ENCODE measurements at places on chromosomes 5 and 9.

DNA sequence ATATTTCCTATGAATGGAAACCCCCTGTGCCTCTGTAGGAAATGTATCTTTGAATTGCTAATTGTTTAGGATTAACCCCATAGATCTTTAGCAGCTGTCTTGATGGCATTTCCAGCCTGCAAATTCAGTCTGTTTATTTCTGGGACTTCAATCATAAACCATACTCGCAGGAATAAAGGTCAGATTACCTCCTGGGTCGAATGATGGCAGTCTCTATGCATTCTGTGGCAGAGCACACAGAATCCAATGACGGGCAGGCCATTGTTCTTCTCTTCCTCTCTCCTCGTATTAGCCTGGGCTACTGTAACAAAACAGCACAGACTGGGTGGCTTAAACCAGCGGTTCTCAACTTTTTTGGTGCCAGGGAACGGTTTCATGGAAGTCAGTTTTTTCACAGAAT, 199.9 kb downstream of the PCSK5 start:
- no peak for DNase-seq

- no peak for DNase-seq
These were observed 137.5 kb downstream of the CPLANE1 start for GRCh38 chr5:37111426-37112382.

- DNase-seq: no peak
These were observed 21.5 kb upstream of the MRNIP start for GRCh38 chr5:179880066-179880650.

DNA sequence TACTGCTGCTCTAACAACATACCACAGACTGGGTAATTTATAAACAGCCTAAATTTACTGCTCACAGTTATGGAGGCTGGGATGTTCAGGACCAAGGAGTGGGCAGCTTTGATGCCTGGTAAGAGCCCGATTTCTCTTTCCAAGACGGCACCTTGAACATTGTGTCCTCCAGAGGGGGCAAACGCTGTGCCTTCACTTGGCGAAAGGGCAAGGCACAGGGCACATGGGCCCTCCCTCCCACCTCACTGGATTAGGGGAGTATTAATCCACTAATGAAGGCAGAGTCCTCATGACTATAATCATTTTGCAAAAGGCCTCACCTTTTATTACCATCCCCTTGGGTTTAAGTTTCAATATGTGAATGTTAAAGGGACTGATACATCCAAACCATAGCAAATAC, 397.7 kb downstream of the TMEM38B start:
- DNase-seq: no peak

DNA sequence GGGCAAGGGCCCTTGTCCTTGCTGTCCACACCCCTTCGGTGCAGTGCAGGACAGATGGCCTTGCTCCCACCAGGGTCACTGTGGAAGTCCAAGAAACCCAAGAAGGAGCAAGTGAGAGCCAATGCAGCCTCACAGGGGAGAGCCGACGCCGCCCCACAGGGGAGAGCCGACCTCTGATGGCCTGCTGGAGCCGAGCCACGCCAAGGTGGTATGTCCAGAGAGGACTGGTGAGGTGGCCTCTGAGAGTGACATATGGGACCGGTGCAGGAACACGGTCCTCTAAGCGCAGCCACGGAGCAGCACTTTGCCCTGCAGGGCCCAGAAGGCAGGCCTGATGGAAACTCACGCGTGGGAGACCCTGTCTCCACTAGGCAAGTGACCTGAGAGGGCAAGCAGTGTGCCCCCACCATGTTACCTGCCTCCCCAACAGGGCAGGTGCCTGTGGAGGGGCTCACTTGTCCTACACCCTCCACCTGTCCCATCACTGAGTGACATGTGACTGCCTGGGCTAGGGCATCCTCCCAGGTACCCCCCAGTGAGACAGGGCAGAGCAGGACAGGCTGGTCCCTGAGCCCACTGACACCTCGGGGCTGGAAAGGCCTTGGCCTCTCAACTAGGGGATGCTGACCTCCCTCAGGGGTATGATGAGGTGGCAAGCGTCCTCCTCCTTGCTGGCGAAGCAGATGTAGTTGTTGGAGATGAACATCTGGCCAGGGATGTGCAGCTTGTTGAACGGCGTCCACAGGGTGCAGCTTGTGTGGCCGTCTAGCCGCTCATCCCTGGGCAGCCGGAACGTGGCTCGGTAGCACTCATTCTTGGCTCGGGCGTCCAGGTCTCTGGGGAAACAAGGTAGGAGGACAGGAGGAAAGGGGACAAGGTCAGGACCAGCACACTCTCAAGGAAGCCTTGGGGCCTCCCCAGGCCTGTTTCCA, 16.7 kb downstream of the TBC1D9B start:
- no peak for DNase-seq

- DNase-seq: no peak
These were observed 13.0 kb downstream of the CXXC5 start for GRCh38 chr5:139660923-139661814.

GRCh38 chr9:86355814-86356213, 1.6 kb upstream of the TUT7 start:
- DNase-seq: no peak

- DNase-seq: no peak
These were observed 7.0 kb upstream of the NDST1 start for GRCh38 chr5:150500905-150501304.

- DNase-seq: no peak
These were observed 6.6 kb downstream of the TLN1 start for GRCh38 chr9:35725362-35725761.

GRCh38 chr9:3261484-3261883, 264.3 kb downstream of the RFX3 start:
- no peak for DNase-seq

- DNase-seq: no peak
These were observed 276.0 kb upstream of the DMRT1 start for GRCh38 chr9:565528-565927.

GRCh38 chr9:134887219-134887618, 6.6 kb downstream of the FCN2 start:
- DNase-seq: no peak

GRCh38 chr5:149750596-149750995, 20.5 kb downstream of the PPARGC1B start:
- DNase-seq: no peak

GRCh38 chr9:78605041-78606000, 308.4 kb downstream of the PSAT1 start:
- DNase-seq: no peak

DNA sequence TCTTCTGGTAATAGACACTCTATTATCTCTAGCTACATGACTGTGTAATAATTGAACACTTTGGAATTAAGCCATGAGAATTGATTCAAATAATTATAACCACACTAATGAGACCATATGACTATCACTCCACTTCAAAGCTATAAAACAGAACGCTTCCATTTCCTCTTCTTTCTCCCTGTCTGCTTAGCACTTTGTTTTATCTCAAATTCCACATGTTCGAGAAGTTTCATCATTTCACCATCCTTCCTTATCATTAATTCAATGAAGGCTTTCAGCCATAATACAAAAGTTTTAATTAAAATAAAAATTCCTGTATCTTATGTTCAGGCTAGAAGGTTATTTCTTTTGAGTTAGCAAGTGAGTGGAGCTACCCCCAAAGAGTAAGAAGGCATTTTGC, 7.4 kb upstream of the DCTN4 start:
- DNase-seq: no peak

DNA sequence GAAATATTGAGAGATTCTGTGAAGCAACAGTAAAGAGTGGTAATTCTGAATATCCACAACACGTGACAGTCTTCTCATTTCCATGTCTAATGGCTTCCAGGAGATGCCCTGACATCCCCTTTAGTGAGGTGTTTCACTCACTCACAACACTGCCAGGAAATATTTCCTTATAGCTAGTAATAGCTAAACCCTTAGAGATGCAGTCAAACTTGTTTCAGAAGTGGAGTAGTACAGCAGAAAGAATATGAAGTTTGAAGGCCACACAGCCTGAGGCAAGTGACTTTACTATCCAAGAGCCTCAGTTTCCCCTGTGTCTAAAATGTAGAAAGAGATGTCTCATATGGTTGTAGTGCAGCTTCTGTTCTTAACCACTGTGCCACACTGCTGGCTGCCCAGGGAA, 139.2 kb downstream of the CDK5RAP2 start:
- no peak for DNase-seq

- no peak for DNase-seq
These were observed 66.1 kb downstream of the RAI14 start for GRCh38 chr5:34722183-34722582.

GRCh38 chr5:123868881-123869280, 356.9 kb downstream of the CSNK1G3 start:
- DNase-seq: no peak

Measured in stimulated activated CD8-positive, alpha-beta memory T cell treated with anti-CD3 and anti-CD28 coated beads, Interleukin-4, amount 100 ng/mL, for 1 hour (primary cell).